ENCODE measurements at places on chromosomes 2 and 18.

- DNase-seq, result no peak
Measured at GRCh38 chr2:236370847-236371409, 106.7 kb upstream of the ASB18 start.

DNA sequence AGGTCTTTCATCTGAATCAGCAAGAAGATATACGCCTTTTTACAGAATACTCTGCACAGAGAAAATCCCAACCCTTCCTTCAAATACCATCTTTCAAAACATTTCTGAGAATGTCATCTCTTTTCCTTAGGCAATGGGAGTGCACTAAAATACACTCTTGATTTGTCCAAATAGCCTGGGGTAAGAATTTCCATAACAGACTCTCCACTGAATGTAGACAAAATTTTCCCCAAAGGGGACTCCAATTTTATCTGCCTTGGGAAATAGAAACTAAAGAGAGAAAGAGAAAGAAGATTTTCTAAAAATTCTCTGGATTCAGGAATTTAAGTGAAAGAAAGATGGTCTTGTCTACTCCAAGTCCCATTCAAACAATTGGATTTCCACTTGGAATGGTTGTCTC is 394.5 kb upstream of the CHAC2 start:
- no peak for DNase-seq

GRCh38 chr18:9612215-9612830 is 2.0 kb downstream of the PPP4R1 start:
- DNase-seq, result peak; percentile 43

DNA sequence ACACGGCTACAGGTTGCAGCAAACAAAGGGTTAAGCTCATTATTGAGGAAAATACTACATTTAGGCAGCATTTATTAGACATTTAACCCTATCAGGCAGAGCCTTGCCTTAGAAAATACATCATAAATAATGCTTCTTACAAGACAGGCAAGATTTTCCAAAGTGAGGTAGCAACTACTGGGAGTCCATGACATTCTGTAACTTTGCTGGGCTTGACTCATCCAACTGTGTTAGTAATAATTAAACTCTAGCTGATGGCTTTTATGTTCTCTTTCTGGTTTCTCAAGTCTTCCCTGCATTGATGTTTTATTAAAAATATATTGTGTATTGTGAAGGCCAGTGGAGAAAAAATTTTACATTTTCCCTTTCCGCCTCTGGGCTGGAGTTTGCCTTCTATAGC is 291.3 kb downstream of the AFF3 start:
- DNase-seq, result no peak

DNA sequence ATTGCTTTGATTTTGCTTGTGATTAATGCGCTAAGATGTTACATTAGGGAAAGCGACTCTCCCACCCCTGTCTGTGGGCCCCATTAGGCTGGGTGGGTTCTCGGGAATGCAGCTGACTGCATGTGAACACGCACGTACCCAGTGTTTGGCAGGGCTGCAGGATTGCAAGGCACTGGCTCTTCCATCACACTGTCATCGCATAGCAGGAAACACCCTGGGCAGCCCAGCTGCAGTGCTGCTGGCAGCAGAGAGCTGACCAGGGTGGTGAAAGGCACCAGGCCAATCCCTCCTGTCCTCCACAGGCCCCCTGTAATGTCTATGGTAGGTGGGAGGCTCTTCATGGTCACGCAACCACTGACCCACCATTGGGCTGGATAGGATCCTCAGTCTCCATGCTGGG is 34.4 kb upstream of the FZD7 start:
- no peak for DNase-seq

- DNase-seq, result peak; percentile 76
Measured at GRCh38 chr2:74421221-74421870, at the start of the genes C2orf81 and WDR54. Gene C2orf81, minus strand, starts transcription at chr2:74421619. Its CDS starts 59 bp downstream, at chr2:74421560. Gene WDR54, plus strand, starts transcription at chr2:74421730. Its CDS starts 424 bp downstream, at chr2:74422154.

GRCh38 chr18:45046228-45046627 is 365.5 kb downstream of the SETBP1 start:
- no peak for DNase-seq

GRCh38 chr18:34999756-35000289 is 41.4 kb upstream of the MAPRE2 start:
- no peak for DNase-seq

DNA sequence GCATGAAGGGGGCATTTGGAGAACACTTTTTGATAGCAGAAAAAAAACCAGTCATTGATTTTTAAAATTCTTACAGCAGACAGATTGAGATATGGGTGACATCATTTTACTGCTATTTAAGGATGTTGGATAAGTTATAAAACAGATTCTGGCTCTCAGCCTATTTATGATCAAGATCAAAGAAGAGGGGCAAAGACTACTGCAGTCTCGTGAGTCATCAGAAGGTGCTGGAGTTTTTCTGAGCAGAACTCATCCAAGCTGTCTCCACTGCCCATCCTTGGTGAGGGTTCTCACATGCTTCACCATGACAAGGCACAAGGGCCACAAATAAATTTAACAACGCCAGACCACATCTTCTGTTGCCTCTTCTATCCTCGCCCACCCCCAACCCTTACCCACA is 58.8 kb downstream of the ST6GAL2 start:
- no peak for DNase-seq

DNA sequence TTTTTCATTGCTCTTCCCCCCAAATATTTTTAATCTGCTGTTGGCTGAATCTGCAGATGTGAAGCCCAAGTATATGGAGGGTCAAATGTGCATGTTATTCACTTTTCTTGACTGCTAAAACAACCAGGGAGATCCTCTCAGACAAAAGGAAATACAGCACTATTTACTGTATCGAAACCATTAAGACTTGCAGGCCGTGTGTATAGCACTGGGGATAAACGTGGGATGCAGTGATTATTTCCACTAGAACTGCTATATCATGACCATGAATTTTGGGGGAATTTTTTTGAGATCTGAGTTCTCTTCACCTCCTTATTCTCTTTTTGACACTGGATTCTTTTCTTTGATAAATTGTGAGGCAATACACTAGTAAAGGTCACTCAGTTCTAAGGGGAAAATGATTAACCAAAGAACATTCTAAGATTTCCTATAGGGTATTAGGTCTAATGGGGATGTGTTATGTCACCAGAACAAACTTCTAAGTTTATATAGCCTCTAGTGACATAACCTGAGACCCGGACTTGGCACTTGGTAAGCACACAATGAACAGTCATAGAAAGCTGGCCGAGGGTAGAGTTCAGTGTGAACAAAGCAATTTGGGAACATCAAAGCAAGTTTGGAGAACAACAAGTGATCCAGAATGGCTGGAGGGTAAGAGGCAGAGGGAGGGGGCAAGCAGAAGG is 14.9 kb upstream of the UGT1A1 start:
- no peak for DNase-seq

GRCh38 chr18:80231616-80232015 is 15.7 kb downstream of the PARD6G start:
- DNase-seq, result no peak

All from fibroblast of the conjunctiva (primary cell).